ENCODE measurements at places on chromosomes 2 and 18.

DNA sequence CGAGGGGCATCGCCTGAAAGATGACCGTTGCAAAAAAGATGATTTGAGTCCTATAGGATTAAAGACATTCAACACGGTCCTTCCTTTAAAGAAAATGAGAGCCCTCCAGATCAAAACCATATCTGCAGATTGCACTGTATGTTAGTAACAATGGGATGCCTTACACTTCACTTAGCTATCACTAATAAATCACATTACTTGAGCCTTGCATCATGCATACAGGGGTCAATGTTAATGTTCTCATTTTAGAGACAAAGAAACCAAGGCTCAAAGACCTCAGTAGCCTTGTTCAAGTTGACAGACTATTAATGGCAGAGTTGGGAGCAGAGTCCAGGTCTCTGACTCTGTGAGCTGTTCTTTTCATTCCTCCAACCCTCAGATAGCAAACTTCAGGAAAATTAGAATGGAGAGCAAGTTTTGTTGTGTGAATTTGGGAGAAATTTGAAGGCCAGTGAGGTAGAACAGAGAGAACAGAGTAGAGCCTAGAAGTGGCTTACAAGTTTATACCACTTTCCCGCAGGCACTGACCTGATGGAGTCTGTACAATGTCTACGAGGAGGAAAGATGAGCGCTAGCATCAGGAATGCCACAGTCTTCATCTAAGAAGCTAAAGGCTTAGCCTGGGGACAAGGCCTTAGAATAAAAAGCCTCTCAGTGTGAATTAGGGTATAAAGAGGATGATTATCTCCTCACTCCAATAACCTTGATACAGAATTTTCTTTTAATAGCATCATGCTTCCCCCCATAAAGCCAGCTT is 48.3 kb downstream of the TRIB2 start:
- DNase-seq: no peak

GRCh38 chr2:198657512-198658121 is 800.1 kb downstream of the SATB2 start:
- DNase-seq: peak; percentile 22

DNA sequence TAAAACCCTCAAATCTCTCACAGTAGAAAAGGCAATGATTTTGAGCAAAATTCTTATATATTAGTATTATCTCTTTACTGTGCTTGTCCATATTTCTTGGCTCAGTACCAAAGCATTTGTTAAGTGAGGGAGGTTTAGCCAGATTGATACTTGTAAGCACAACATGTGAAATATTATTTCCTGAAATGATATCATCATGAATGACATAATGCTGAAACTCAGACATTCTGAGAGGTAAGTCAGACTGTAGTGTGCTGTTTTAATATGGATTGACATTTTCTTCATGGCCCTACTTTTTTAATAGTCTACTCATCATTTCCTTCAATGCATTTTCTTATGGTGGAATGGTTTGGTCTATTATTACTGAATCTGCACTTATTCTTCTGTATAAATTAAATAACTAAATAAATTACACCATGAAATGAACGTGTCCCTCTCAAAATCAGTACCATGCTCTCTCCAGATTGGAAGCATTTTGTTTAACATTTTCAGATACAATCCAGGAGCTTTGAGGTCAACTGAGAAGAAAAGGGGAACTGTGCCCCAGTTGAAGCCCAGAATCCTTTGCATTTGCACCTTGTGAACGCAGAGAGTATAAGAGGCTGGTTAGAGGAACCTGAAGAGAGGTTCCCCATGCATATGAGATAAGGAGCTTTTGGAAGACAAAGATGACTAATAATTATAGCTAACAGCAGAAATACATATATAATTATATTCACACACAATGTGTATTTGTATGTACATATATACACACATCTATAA is 50.1 kb upstream of the CRACDL start:
- no peak for DNase-seq

DNA sequence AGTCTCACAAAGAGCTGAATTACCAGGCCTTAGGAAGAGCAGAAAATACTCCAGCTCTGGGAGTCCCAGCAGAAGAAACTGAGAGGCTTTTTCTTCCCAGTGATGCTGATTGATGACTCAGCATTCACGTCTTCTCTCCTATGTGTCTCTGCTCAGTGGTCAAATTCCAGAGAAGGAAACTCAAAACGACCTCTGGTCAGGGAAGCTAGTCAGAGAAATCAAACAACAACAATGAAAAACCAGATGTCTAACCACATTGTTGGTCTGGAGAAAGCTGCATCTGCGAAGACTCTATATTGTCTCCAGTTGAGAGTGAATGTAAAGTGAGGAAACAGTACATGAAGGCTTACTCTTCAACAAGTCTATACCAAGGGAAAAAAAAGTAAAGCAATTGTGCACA is 28.6 kb upstream of the CERS6 start:
- DNase-seq: peak; percentile 96

DNA sequence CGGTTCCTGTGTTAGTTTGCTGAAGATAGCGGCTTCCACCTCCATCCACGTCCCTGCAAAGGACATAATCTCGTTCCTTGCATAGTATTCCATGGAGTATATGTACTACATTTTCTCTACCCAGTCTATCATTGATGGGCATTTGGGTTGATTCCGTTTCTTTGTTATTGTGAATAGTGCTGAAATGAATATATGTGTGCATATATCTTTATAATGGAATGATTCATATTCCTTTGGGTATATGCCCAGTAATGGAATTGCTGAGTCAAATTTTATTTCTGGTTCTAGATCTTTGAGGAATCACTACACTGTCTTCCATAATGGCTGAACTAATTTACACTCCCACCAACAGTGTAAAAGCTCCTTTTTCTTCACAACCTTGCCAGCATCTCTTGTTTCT is 255.4 kb upstream of the CDH2 start:
- no peak for DNase-seq

GRCh38 chr2:193315428-193316091 is 1120.8 kb upstream of the TMEFF2 start:
- no peak for DNase-seq

- peak; percentile 94 for DNase-seq
These were observed 301.3 kb downstream of the ZNF407 start for GRCh38 chr18:74898965-74899364.

DNA sequence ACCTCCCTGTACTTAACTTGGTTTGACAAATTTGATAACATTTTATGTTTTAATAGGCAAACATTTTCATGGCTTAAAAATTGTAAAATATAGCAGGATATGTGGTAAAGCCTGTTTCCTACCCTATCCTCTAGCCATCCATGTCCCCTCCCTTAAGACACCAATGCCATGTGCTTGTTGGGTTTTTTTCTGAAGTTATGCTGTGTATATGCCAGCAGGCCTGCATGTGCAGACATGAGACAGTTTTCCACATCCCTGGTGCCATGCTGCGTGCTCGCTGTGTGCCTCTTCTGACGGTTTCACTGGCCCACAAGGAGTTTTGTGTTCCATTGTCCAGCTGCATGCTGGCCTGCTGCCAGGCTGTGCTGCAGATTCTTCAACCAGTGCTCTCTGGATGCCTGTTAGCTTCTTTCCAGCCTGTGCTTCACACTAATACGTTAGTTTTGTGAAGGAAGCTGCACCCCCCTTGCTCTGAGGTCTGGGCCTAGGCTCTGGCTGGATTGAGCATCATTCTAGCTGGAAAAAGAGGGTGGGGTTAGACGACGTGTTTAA is 16.9 kb downstream of the INPP4A start:
- no peak for DNase-seq

DNA sequence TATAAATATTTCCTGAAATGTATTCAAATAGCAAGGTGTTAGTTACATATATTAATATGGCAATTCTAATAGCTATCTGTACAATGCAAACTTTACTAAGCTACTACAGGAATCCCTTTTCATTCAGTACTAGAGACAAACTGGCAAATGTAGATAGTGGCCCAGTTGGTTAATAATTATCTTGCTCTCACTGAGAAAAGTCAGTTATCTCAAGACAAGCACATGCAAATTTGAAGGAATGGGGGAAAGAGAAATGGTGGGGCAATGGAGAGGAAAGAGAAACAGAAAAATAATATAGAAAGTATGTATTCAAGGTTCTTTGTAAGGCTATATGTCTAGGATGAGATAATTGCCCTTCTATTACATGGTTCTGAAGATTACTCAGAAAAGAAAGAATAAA is 280.0 kb downstream of the FIGN start:
- DNase-seq: no peak

DNA sequence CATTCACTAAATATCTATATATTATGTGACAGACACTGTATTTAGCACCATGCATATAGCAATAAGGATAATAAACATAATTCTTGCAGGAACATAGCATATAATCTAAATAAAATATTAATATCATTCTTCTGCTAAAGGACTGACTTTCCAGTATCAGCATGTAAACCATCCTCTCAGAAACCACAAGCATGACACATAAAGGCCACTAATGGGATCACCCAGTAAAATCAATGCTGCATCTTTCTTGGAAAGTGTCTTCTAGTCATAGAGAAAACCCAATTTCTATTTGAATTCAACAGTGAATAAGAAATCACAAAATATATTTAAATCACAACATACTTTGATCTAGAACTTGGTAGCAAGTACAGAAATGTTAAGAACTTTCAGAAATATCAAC is 5.8 kb upstream of the LRP1B start:
- no peak for DNase-seq

GRCh38 chr2:235606004-235606715 is 112.3 kb downstream of the AGAP1 start:
- peak; percentile 89 for DNase-seq

GRCh38 chr2:48274040-48274439 is 255.9 kb upstream of the STON1 start:
- DNase-seq: no peak

- no peak for DNase-seq
These were observed 3.0 kb upstream of the DLX1 start for GRCh38 chr2:172082105-172082943.

GRCh38 chr2:74004212-74005182 is 19.8 kb downstream of the TET3 start:
- no peak for DNase-seq

GRCh38 chr18:76991021-76991688 is 141.4 kb downstream of the MBP start:
- no peak for DNase-seq

DNA sequence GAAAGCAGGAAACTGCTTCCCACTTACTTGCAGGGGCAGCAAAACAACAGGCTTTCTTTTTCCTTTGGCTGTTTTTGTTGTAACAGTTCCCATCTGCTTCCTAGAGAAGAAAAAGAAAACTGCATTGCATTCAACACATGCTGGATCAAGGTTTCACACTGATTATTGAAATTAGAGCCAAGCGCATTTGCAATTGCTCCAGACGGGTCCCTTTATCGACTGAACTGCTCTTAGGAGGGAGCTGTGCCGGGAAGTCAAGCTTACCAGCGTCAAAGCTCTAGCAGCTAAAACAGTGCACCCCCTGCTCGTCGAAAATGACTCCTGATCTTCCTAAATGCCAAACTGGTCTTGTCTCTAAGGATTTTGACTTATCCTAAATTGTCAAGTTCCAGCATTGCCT is 164.0 kb upstream of the SESTD1 start:
- DNase-seq: peak; percentile 17

- no peak for DNase-seq
These were observed 61.3 kb downstream of the PTRHD1 start for GRCh38 chr2:24731923-24732322.

- no peak for DNase-seq
These were observed 81.4 kb downstream of the CELF4 start for GRCh38 chr18:37483984-37484819.

Data from astrocyte of the spinal cord (primary cell).